ENCODE measurements at places on chromosomes 11 and 22.
A peak's percentile ranks its signal among the peaks of the same experiment; 100 is the strongest.

DNA sequence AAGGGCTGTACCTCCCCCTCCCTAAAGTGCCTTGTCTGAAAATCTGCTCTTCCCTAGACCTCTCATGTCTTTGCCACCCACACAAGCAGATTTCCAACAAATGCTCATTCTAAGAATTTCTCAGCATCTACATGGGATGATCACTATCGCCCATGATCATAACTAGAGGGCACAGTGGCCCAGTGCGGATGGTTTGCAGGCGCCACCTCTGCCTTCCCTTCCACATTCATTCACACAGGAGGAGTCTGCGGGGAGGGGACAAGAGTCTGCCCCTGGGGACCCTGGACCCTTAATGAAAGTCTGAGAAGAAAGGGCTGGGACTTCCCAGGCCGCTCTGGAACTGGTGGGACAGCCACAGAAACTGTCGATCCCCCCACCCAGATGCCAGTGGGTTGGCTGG lies 28.9 kb downstream of the KCTD17 start:
- DNase-seq: peak; percentile 34

GRCh38 chr11:12117200-12117599 lies 6.8 kb downstream of the MICAL2 start:
- no peak for DNase-seq

GRCh38 chr11:118521892-118522311 lies 5.4 kb upstream of the TTC36 start:
- DNase-seq: no peak

DNA sequence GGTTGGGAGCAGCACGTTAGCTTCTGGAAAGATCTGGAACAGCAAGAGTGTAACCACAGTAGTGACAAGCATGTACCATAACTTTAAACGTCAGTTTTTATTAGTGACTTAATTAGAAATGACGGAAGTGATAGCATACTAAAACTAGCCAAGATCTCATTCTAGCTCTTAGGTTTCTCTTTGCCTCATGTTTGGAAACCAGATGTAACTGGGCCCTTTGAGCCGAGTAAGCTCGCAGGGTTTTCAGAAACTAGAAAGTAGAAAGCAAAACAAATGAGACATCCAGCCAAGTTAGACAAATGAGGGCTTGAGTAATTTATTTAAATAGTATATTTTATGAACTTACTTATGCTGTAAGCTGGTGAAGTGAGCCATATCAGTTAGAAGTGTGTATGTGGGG lies 40.2 kb upstream of the SLC5A12 start:
- DNase-seq: no peak

- DNase-seq: no peak
Measured at GRCh38 chr11:95993438-95994298, 69.8 kb upstream of the MTMR2 start.

- DNase-seq: no peak
Measured at GRCh38 chr11:57597916-57598830, 688 bp downstream of the SERPING1 start.

DNA sequence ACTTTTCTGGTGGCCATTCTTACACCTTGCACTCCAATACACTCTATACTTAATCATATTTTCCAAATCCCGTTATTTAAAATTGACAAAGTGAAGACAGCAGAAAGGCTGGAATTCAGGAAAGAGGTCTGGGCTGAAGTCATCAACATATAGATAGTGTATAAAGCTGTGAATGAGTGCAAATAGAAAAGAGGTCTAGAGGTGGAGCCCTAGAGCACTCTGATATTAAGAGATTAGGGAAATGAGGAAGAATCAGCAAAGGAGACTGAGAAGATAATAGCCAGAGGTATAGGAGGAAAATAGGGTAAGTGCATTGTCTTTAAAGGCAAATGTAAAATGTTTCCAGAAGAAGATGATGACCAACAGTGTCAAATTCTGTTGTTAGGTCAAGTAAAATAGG lies 7.9 kb downstream of the CTR9 start:
- DNase-seq: no peak

GRCh38 chr11:33435216-33435615 lies 178.0 kb downstream of the HIPK3 start:
- no peak for DNase-seq

GRCh38 chr11:95999711-96000406 lies 76.0 kb upstream of the MTMR2 start:
- no peak for DNase-seq

DNA sequence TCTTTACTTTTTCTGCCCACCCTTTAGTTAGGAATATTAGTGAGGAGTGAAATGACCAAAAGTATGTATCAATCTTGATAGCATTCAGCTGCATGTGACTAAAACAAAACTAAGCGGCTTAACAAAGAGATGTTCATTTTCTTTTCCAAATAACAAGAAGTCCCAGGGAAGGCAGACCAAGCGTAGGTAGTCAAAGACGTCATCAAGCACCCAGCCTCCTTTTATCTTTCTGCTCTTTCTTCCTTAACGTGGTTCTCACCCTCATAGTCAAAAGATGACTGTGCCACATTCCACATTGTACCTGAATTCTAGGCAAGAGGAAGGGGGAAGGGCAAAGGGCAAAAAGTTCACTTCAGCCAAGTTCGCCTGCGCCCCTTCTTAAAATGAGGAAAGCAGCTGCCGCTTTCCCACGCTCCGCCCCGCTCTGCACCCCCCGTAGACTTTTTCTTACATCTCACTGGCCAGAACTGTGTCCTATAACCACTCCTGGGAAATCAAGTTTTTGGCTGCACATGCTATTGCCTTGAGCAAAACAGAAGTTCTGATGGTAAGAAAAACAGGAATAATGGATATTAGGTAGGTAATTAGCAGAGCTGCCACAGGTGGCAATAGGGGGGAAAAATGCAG lies 14.6 kb upstream of the PGM2L1 start:
- DNase-seq: no peak

- DNase-seq: no peak
Measured at GRCh38 chr11:6927030-6927617, 898 bp downstream of the ZNF215 start.

- no peak for DNase-seq
Measured at GRCh38 chr11:13923716-13924650, 38.5 kb upstream of the SPON1 start.

DNA sequence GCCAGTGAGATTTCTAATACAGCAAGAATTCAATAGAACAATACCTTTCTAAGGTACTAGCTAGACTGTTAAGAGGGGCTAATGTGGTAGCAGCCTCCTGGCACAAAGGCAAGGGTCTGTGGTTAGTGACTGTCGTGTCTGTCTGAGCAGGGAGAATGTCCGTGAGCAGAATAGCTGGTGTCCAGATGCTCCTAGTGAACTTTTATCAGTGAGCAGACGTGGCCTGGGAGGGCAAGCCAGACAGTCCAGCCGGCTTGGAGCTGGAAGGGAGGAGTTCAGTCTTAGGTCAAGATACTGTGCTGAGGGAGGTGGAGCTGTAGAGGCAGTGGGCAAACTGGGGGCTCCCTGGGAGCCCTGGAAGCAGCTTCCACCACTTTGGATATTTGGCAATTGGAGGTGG lies 138.6 kb downstream of the TEAD1 start:
- DNase-seq: no peak

GRCh38 chr11:100640646-100641045 lies 46.4 kb upstream of the ARHGAP42 start:
- DNase-seq: no peak

DNA sequence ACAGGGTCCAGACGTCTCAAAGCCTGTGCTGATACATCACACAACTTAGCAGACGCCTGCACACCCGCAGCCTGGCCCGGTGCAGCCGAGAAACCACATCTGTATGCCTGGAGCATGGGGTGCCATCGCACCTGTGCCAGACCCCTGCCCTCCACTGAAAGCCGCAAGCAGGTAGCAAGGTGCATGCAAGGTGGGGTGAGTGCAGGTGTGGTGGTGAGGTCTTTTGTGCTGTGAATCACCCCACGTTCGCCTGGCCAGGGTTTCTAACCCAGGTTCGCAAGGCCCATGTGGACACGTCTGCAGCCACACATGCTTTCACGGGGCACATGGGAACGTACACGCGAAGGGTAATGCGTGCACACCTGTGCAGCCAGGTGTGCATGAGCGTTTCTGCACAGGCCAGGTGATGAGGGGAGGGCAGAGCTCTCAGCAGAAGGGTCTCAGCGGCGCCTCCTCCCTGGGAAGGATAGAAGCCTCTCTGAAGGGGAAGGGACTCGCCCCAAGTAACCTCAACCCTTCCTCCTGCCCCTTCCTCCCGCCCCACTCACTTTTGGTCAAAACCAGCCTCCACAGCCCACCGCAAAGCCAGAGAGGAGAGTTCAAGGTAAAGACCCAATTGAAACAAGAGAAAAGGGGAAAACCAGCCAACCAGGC lies 19.5 kb downstream of the CBX7 start:
- no peak for DNase-seq

GRCh38 chr11:95512177-95512576 lies 277.4 kb downstream of the FAM76B start:
- DNase-seq: no peak
